ENCODE measurements at places on chromosomes 1 and 21.

DNA sequence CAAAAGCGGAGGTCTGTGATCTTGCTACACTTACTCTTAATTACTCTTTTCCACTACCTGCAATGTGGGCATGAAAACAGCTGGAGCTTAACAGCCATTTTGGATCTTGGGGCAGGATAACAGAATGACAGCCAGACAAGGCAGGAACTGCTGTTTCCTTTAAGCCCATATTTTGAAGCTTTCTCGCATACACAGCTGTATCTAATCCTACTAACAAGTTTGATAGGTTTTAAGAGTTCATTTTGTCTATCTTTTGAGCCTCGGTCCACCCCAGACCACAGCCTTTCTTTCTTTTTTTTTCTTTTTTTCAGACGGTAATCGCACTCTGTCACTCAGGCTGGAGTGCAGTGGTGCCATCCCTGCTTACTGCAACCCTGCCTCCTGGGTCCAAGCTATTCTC lies 42.4 kb upstream of the CRB1 start:
- no peak for DNase-seq

DNA sequence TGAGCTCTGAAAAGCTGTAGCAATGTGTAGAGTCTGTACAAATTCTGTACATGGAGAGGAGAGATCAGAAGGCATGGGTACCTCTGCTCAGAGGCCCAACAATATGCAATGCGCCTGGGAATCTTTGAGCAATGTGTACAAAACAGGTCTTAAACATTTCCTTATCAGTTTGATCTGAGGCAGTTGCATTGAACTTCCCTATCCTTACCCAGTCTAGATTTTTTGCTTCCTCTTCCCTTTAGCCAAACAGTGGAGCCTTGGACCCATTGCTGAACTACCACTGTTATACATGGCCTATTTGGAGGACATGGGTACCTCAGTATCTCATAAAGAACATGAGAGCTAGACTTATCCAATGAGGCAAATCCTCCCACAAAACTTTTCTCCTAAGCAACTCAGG lies 12.6 kb upstream of the MNDA start:
- DNase-seq, result no peak

DNA sequence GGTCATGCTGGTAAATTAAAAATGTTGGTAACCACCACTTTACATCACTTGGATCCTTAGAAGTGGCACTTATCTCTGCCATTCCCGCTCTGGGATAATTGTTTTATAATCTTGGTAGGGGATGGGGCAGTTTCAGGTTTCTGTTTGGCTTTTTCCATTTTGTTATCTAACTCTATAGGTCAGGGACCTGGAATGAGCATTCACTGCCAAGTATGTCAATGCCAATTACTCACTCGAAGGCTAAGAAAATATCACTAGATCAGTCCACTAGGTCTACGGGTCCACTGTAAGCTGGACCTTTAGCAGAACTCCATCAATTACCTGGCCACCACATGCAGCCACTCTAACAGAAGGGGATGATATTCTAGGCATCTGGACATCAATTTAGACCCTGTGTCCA lies 4.5 kb upstream of the DIP2A start:
- no peak for DNase-seq

DNA sequence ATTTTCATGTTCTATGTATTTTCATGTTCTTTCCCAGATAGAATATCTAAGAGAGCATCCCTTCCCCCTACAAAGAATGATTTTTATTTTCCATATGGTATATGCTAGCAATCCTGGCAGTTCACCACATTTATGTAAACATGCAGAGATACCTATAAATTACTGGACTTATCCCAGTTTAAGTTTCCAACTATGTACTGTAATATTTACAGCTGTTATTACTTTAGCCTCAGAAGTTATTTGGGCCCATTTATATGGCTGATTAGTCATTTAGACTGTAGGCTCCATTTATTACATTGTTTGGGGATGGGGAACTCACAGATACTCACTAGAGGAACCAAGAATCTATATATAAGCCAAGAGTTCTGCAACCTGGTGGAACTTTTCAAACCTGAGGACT lies 84.8 kb upstream of the WARS2 start:
- no peak for DNase-seq

- no peak for DNase-seq
These were observed 60.0 kb upstream of the C1orf105 start for GRCh38 chr1:172360511-172360910.

GRCh38 chr1:240242601-240243144 lies 151.0 kb downstream of the FMN2 start:
- no peak for DNase-seq

DNA sequence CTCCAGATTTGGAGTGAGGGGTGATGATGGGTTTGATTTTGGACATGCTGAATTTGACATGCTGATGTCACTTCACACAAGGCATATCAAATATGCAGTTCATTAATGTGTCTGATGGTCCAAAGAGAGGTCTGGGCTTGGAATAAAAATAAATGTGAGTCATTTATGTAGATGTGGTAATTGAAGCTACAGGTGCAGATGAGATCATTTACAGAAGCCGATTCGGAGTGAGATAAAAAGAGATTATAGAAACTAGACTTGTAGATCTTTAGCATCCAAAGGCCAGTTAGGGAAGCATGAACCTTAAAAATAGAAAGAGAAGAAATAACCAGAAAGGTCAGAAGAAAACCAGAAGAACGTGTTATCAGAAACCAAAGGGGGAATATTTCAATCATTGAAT lies 350.9 kb upstream of the ZP4 start:
- no peak for DNase-seq

DNA sequence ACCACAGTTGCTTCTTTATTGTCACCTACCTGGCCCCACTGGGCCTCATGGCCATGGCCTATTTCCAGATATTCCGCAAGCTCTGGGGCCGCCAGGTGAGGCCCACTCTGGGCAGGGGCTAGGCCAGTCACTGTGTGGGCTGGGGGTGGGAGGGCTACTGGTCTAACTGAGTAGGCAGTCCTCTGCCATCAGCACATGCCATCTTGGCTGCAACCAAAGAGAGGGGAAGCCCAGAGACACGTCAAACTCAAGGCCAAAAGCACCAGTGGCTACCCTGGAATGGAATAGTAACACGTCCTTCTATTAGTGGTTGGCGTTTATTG lies 4.0 kb downstream of the HCRTR1 start:
- no peak for DNase-seq

DNA sequence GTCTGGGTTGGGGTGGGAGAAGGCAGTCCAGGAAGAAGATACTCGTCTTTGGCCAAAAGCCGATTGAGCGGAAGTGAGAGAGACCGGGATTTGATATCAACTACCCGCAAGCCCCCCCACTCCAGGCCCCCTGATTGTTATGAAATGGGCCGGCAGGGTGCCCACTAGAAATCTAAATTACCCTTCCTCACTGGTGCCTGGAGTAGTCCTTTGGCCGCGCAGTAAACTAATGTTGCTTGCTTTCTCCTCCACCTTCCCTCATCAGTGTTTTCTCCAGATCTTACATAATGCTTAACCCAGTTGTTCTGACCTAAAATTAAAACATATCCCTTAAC lies 119.2 kb upstream of the BARHL2 start:
- DNase-seq, result no peak

DNA sequence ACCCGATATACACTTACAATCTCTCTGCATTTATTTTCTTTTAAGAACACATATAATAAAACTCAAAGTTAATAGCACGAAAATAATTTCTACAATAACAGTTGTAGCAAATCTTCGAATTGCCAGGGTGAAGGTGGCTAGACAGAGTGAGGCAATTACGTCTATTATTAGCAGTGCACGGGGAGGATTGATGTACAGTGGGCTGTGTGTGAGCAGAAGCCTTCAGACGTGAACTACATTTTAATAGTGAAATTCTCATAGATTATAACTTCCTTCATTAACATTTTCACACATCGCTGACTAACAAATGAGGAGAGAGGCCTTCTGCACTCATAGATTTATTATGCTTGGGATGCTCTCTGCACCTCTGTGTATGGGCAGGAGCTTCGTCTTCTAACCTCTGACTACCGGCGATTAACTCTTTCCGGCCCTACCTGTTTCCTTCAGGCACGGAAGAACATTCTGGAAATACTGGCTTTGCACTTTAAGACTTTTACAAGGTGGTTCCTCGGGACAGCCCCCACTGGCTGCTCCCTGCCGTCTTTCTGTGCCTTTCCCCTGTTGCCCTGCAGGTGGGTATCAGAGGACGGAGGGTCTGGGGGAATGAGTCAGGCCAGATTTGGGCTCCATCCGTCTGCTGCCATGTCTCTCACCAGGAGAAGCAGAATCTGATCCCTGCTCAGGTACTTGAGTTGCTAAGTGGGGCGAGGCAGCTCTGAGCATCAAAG lies 200.5 kb downstream of the CAMTA1 start:
- no peak for DNase-seq

GRCh38 chr1:234735476-234735875 lies 125.5 kb upstream of the IRF2BP2 start:
- no peak for DNase-seq

DNA sequence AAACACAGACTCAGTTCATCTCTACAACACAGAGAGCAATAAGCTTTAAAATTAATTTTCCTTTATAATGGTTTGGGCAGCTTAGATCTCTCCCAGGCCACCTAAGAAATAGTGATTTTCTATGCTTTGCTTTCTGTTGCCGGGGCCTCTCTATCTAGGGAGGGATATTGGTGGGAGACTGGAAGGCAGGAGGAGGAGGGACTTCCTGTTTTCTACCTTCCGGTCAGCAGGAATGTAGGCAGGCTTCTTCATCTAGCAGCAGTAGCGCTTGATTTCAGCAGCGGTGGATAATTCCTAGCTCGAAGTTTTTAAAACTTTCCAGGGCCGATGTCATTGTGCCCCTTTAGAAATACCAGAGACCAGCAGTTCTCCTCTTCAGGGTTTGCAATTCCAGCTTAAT lies 5.1 kb upstream of the DESI2 start:
- no peak for DNase-seq

DNA sequence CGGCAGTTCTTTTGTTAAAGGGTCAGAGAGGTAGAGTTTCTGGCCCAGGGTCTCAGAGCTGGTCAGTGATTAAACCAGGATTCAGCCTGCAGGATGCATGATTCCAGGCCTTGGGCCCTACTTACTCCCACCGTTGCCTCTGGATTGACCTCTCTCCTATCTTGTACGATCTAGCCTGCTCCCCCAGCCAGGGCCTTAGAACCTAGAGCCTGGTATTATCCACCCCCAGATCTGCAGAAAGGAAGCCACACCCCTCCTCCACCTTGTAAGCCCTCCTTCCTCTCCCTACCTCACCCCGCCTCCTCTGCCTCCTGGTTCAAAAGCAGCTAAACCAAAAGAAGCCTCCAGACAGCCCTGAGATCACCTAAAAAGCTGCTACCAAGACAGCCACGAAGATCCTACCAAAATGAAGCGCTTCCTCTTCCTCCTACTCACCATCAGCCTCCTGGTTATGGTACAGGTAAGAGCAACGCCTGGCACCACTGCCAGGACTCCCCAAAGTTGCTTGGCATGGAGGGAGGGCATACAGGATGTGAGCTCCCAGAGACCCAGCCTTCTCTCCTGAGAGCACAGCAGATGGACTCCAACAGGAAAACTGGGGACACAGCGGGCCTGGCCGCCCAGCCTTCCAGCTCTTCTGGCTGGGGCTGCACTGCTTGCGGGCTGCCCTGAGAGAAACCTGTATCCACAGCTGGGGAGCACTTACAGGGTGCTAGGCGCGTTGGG lies at the start of gene CD52:
Gene CD52, plus strand, starts transcription at position 347 of the 726 bp plus-strand sequence. Its CDS starts 60 bp downstream, at position 407.
- no peak for DNase-seq

GRCh38 chr21:45709173-45709572 lies 65.6 kb downstream of the PCBP3 start:
- DNase-seq, result no peak

GRCh38 chr1:222798116-222798515 lies 16.7 kb upstream of the DISP1 start:
- DNase-seq, result no peak

Data from BJ (cell line).